ENCODE measurements at places on chromosomes 13 and 19.

DNA sequence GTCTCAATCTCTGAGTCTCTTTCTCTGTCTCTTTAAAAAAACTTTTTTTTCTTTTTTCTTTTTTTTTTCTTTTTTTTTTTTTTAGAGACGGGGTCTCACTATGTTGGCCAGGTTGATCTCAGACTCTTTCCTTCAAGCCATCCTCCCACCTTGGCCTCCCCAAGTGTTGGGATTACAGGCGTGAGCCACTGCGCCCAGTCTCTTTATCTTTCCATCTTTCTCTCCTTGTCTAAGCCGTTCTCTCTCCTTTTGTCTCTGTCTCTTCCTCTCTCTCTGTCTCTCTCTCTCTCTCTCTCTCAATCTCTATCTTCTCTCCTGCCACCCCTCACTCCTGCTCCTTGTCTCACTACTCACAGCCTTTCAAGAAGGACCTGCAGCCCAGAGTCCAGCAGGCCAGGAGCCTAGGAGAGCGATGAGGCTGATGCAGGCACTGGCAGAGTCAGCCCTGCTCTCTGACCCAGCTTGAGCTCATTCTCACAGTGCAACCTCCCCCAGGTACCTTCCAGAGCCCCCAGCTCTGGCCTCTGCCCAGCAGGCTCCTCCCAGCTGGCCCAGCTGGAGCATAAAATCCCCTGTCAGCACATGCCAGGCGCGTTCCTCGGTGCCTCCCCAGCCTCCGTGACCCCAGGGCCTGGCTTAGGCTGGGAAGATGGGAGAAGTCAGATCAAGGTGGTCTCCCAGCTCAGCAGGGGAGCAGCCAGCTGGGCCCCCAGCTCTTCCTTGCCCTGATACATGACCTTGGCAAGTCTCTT lies at the start of gene NPHS1:
Gene NPHS1, minus strand, starts transcription at position 476 of the 752 bp plus-strand sequence. CDS start 667 bp downstream, outside the sequence.
- DNase-seq: no peak

DNA sequence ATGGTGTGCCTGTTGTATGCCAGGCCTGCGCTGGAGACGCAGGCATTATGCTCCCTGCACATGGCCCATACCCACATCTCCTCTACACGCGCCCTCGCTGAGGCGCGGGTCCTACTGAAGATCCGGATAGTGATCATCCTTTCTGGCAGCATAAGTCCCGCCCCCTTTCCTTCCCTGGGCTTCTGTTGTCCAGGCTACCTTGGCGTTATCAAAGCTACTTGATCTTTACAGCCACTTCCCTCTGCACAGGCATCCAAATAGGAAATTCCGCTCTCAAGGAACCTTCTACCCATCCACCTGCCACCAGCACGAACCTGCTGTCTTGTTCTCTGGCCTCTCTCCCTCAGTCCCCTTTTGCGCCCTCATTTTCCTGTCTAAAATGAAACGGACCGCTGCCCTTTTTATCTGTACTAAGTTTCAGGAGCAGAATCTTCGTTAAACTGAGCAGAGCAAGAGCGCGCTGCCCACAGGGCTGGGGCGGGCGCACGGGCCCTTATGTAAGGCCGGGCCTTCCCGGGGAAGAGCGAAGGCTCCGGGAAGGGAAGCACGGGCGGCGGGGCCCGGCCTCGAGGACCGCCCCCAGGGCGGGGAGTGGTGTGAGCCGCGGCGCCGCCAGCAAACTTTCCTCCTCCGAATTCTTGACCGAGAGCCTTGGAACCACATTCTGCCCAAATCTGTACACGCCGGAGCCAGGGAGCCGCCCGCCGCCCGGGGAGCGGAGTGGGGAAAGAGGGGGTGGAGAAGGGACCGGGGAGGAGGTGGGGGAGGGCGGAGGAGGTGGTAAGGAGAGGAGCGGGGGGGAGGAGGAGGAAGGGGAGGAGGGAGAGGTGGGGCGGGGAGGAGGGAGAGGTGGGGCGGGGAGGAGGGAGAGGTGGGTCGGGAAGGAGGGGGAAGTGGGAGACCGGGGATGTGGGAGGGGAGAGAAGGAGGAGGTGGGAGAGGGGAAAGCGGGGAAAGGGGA lies 920 bp upstream of the UBE2L5 start:
- DNase-seq: no peak

DNA sequence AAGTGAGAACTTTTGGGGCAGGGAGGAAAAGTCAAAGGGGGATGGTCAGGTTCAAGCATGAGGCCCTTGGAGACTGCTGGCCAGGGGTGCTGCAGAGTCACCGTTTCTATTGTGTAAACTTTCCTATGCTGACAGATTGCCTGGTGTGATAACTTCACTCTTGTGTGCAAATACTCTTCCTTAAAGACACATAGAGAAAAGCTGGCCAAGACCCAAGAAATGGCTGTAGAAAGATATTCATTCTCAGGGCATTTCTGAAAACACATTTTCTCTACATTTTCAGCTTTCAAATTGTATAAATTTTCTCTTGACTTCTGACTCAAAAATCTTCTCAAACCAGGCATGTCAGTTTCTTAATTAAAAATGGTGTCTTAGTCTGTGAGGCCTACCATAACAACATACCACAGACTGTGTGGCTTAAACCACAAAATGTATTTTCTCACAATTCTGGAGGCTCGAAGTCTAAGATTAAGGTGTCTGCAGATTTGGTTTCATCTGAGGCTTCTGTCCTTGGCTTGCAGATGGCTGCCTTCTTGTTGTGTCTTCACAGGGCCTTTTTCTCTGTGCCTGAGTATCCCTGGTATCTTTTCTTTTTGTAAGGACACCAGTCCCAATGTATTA lies 304.5 kb downstream of the KCNRG start:
- no peak for DNase-seq

GRCh38 chr13:39273953-39274738 lies 235.9 kb downstream of the NHLRC3 start:
- no peak for DNase-seq

DNA sequence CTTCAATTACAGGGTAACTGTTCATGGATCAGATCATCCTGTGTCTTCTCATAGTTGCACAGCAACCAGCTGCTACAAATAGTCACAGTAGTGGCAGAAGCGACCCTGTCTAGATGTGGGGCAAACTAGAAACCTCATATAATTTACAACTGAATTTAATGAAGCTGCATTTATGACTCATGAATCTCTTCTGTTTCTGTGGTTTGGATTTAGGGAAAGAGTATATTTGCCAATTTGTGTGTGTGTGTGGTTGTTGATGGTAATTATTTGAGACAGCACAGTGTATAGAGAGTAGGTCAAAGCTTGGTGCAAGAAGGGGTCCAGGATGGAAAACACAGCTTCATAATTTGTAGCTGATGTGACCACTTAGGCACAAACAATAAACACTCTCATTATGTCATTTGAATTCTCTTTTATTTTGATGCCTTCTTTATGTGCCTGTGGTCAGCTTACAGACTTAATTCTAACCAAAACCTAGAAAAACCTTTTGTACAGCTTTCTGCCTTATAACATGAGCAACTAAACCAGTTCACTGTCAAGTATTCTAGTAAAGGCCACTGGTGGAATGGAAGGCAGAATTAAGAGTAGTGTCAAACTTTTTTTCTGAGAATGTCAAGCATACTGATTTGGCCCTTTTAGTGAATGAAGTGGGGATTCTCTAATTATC lies 218.1 kb downstream of the TBC1D4 start:
- DNase-seq: no peak

GRCh38 chr13:43389983-43390382 lies 366.6 kb downstream of the DNAJC15 start:
- no peak for DNase-seq

- DNase-seq: no peak
These were observed 140.6 kb upstream of the FRY start for GRCh38 chr13:31890946-31891345.

DNA sequence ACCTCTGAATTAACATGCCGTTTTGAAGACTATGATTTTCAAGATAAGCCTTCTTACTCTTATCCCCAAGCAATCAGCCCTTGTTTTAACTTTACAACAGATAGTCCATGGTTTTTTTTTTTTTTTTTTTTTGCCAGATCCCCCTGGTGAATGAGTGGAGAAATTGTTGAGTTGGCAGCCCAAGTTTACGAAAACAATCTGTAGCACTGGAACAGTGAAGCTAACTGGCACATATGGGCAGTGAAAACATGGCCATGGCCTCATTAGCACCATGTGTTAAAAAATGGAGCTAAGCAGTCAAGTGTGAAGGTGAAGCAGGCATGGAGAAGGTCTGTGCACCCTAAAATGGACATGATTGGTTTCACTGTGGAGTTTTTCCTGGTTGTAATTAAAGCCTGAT lies 812.1 kb upstream of the MIR17HG start:
- DNase-seq: no peak
